Activated CD8-positive, alpha-beta memory T cell treated with anti-CD3 and anti-CD28 coated beads for 1 hour (primary cell): ENCODE measurements at places on chromosomes 3 and 15.

GRCh38 chr3:182708810-182709209, 84.5 kb upstream of the ATP11B start:
- no peak for DNase-seq

- DNase-seq = no peak
These were observed 88.2 kb downstream of the GPR156 start for GRCh38 chr3:120196812-120197211.

- DNase-seq = no peak
These were observed 5.3 kb downstream of the SNX22 start for GRCh38 chr15:64156652-64157331.

DNA sequence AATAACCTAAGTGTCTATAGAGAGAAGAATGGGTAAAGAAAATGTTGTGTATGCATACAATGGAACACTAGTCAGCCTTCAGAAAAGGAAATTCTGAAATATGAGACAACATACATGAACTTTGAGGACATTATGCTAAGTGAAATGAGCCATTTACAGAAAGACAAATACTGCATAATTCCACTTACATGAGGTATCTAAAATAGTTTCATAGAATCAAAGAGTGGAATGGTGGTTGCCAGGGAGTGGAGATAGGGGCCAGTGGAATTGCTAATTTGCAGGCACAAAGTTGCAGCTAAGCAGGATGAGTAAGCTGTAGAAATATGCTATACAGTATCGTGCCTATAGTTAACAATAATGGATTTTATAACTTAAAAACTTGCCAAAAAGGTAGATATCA, 779.6 kb upstream of the ARPP21 start:
- DNase-seq = no peak

DNA sequence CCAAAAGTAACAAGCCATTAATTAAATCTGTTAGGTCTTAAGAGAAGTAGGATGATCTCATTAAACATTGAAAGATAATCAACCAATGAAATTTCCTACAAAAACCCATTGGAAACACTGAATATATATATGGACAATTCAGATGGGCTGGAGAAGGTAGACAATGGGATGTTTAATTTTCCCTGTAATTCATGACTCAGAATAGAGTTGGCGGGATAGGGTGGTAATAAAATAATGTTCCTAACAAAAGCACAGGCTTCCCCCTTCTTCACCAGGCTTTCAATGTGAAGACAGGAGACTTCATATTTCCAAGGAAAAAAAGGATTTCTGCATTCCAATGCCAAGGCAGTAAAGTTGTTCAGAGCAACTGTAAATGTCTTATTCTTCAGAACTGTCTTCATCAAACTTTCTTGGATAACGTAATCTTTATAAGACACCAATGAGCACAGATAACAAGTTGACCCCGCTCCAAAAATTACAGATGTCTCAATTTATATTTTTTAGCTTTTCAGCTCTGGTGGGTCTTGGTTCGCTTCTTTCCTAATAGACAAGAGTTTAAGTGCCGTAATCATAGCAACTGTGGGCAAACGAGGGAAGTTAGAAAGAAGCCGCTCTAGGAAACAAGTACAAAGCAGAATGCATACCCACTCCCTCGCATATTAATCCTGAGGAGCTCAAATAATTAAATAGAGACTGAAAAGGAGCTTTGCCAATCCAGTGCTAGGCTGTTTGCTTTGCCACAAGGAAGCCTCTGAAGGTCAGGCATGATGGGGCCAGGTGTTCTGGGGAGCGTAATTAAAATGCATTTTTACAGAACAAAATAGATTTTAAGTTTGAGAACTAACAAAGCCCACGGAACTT, 377.0 kb downstream of the FOXP1 start:
- no peak for DNase-seq

- DNase-seq = no peak
These were observed 40.4 kb upstream of the PXYLP1 start for GRCh38 chr3:141191097-141191749.

DNA sequence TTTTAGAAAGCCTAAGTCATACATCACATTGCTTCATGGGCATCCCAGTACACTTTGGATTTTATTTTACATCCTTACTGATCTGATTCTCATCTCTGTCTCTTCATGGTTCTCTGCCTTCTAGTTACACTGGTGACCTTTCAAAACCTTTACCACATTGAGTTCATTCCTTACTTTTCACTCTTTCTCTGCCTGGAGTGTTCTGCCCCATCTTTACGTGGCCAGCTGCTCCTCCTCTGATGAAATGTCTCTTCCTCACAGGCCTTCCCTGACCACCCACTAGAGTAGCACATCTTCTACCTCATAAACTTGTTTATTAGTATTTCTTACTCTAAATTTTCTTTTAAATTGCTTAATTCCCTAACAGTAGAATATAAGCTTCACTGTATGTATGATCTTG, 17.7 kb downstream of the CTNNB1 start:
- DNase-seq = no peak

DNA sequence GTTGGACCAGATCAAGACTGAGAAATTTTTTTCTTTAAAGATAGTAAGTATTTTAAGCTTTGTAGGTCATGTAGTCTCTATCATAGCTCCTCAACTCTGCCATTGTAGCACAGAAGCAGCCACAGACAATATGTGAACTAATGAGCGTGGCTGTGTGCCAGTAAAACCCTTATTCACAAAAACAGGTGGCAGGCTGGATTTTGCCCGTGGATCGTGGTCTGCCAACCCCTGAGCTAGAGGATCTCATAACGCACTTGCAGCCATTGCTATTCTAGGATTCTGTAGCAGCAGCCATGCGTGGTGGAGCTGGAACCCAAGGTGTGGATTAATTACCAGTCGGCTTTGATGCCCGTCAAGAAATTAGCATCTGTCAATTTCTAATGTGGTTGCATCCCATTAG, 68.7 kb upstream of the PLXNA1 start:
- DNase-seq = no peak

GRCh38 chr3:38089163-38089562, 47.8 kb downstream of the ACAA1 start:
- DNase-seq = no peak

DNA sequence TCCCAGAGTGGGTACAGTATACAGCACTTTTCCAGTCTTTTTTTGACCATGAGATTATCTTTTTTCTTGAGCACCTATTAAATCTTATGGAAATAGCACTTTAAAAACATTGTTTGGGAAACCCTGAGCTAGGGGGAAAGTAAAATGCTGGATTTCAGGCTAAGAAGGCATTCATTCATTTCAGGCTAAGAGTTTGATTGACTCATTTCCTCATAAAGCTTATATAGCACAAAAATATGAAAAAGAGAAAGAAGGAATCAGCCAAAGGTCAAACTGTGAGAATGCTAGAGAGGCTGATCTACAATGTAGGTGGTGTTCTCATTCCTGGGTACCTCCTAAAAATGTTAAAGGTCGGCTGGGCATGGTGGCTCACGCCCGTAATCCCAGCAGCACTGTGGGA, 10.5 kb downstream of the TTC23 start:
- no peak for DNase-seq
